ENCODE measurements at places on chromosomes 2 and 18.

- H3K36me3 ChIP-seq: no peaks in the 10 kb centered on the region
- no peaks in the 10 kb centered on the region for H3K4me1 ChIP-seq
- H3K4me3 ChIP-seq: no peak overlapping the region
- peak; percentile 34 for DNase-seq
- no peak overlapping the region for H3K27ac ChIP-seq
- no peaks in the 10 kb centered on the region for H3K27me3 ChIP-seq
Observed at GRCh38 chr2:198054299-198054698, 249.9 kb downstream of the PLCL1 start.

- no peaks in the 10 kb centered on the region for H3K36me3 ChIP-seq
- no peak overlapping the region for H3K27ac ChIP-seq
- H3K4me1 ChIP-seq: no peaks in the 10 kb centered on the region
- no peak for DNase-seq
Observed at GRCh38 chr18:79387615-79388014, 8.1 kb upstream of the NFATC1 start.

GRCh38 chr2:24558781-24559472 lies 67.9 kb downstream of the NCOA1 start:
- H3K4me1 ChIP-seq: peaks cover 28% of the 10 kb centered on the region
- H3K36me3 ChIP-seq: peaks cover 4% of the 10 kb centered on the region
- H3K27ac ChIP-seq: no peak overlapping the region
- H3K27me3 ChIP-seq: no peaks in the 10 kb centered on the region

GRCh38 chr18:7879717-7880116 lies 312.6 kb downstream of the PTPRM start:
- no peak overlapping the region for H3K27ac ChIP-seq
- H3K36me3 ChIP-seq: no peaks in the 10 kb centered on the region
- no peaks in the 10 kb centered on the region for H3K4me1 ChIP-seq
- no peak for DNase-seq
- H3K27me3 ChIP-seq: no peaks in the 10 kb centered on the region

DNA sequence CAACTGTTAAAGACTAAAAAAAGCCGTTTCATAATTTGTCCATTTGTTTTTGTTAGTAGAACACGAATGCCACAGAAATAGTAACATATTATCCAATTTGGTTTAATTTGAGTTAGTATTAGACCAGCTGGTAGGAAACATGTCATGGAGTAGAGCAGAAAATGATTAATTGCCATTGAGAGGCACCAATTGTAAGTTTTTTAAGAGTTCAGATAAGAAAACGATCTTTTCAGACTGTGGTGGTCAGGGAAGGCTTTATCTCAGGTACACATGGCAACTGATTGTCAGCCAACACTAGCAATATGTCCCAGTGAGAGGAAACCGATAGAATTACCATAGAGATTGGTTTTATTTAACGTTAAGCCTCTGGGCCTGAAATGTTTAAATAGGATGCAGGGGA lies 438.2 kb upstream of the MAP2 start:
- no peak overlapping the region for H3K27ac ChIP-seq
- H3K27me3 ChIP-seq: no peaks in the 10 kb centered on the region
- H3K36me3 ChIP-seq: no peaks in the 10 kb centered on the region
- no peaks in the 10 kb centered on the region for H3K4me1 ChIP-seq
- no peak for DNase-seq
